Central memory CD4-positive, alpha-beta T cell (primary cell): ENCODE measurements at places on chromosomes 11 and 22.

GRCh38 chr11:15674756-15675155 is 560.0 kb downstream of the INSC start:
- no peak for DNase-seq

GRCh38 chr11:112617977-112618826 is 343.0 kb upstream of the NCAM1 start:
- no peak for DNase-seq

- DNase-seq = no peak
Observed at GRCh38 chr11:45568049-45568448, 97.4 kb downstream of the CHST1 start.

DNA sequence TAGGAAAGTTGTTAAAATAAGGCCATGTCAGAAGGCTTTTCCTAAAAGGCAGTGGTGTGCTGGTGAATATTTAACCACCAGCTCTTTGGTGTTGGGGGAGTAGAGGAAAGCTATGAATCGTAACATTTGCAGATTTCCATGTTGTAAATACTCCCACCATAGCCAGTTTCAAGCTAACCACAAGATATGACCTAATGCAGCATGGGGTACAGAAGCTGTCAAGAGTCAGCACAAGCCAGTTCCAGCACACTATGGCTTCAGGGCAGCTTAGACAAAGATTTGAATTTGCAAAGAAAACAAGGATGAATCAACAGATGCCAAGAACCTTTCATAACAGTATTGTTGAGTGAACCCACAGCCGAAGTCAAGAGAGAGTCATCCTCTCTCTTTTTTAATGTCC is 40.0 kb downstream of the COMMD9 start:
- DNase-seq = no peak

- no peak for DNase-seq
Observed at GRCh38 chr11:17479284-17480214, 2.9 kb upstream of the ABCC8 start.

- no peak for DNase-seq
Observed at GRCh38 chr11:2883640-2883978, 2.0 kb downstream of the CDKN1C start.

DNA sequence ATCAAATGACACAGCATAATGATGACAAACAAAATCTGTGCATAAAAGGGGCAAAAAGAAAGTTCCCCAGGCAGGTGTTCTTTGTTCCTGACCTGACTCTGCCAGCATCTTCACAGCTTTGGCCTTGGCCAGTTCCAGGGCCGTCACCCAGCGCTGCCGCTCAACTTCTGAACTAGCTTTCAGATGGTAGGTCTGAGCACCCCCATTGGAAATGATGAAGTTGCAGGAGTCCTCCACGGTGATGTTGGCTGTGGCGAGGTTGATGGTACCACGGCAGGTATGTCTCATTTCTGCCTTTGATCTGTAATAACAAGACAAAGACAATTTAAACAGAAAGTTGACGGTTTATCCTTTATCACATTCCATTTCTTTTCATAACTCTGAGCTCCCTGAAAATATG is 5.3 kb downstream of the OSBP start:
- DNase-seq = no peak

- no peak for DNase-seq
Observed at GRCh38 chr11:128909438-128910125, 18.4 kb downstream of the KCNJ5 start.

DNA sequence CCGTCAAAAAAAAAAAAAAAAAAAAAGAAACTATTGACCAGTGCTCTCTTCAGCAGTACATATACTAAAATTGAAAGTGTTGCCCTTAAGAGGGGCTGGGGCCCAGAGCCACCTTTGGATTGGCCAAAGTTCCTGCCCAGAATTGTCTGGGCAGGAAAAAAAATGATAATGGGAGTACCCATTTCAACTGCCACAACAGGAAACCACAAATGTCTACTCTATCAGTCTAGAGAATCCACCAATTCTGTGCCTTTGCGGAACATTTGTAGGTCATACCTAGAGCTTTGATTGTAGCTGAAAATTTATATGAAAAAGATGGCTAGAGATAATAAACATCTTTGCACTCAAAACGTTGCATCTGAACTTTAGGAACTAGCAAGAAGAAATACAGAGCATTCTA is 69.4 kb downstream of the FAM76B start:
- DNase-seq = peak; percentile 43

DNA sequence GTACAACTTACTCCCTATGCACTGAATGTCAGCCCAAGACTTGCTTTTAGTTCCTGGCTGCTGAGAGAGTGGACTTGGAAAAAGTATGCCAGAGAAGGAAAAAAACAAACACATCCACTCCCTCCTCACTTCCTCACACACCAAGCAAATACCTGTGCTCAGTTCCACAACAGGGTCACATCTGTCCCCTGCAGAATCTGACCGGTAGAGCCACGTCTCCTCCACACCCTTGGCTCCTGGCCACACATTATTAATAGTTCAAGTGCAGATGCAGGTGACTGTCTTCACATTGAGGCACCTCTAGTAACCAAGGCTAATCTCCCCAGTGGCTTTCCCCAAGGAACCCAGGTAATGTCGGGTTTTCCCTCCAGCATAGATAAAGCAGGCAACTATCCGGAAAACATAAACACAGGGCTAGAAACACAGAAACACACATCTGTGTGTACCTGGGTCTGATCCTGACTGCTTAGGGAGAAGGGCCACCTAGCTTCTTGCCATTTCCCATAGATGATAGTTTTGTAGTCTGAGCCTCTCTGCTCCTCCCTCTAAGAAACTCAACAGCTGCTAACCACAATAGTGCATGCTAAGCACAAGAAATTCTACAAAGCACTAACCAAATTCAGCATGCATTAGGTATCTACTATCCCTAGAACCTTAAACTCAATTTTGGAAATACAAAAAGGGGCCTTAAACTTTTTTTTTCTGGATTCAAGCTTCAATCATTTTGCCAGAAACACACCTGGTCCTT is 10.2 kb downstream of the SYTL2 start:
- DNase-seq = no peak

DNA sequence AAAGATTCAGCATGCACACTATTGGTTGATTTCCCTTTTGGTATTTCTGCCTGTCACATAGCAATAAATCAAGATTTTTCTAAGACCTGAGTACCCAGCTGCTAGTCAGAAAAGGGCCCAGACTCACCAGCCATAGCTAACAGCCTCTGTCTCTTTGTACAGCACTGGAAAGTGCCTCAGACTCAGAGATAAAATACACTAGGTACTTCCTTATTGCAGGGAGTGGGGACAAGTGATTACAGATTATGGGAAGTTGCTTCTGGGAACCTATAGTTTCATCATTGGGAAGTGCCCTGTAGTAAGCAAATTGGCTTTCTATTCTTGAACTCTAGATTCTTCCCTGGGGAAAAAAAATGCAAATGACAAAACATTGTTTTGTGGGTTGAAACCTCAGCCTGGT is at the start of gene CASP5:
Gene CASP5 (minus strand): TSS at position 166 of the 400 bp plus-strand sequence. CDS start 32 bp downstream, at position 134.
- DNase-seq = no peak

DNA sequence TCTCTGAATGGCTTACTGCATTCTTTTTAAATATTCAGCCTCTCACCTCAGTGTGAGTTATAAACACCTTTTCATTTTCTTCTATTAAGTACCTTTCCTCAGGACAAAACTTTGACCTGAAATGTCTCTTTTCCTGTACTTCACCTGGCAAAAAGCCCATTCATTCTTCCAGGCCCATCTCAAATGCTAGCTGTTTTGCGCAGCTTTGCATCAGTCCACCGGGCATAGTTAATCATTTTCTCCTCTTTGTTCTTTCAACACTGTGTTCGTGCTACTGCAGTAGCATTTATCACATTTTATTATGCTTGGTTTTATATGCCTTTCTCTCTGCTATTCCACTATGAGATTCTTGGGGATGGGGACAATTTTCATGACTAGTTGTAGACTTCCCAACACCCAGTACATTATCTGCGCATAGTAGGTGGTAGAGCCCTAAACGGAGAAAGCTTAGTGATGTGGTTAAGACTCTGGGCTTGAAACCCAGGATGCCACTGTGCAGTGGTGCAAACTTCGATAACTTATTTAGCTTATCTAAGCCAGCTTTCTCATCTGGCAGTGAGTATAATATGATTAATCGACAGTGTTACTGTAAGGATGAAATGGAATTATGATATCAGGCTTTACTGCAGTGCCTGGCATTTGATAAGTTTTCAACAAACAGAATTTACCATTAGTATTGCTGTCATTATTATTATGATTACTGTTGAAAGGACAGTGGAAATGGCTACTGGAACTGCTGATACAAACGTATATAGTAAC is 695.7 kb downstream of the NELL1 start:
- no peak for DNase-seq
